Naive thymus-derived CD8-positive, alpha-beta T cell (primary cell): ENCODE measurements at places on chromosomes 5 and 9. TPM values are rescaled to one million over a fixed set of nuclear protein-coding genes. Genes with fewer than 3 reads are reported as not detected.

PIP5K1B gene
- 0.47 TPM for total RNA-seq

FOXD1 gene
- not detected for total RNA-seq

- DNase-seq = peak; percentile 14
Measured at GRCh38 chr5:7851617-7852289, 820 bp upstream of the CFAP90 start.

DNA sequence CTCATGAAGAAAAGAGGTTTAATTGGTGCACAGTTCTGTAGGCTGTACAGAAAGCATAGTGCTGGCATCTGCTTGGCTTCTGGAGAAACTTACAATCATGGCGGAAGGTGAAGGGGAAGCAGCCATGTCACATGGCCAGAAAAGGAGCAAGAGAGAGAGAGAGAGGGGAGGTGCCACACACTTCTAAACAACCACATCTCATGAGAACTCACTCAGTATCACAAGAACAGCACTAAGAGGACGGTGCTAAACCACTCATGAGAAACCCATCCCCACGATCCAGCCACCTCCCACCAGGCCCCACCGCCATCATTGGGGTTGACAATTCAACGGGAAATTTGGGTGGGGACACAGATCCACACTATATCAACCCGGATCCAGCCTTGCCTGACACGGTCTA is 28.8 kb upstream of the IER5L start:
- DNase-seq = peak; percentile 41

DNA sequence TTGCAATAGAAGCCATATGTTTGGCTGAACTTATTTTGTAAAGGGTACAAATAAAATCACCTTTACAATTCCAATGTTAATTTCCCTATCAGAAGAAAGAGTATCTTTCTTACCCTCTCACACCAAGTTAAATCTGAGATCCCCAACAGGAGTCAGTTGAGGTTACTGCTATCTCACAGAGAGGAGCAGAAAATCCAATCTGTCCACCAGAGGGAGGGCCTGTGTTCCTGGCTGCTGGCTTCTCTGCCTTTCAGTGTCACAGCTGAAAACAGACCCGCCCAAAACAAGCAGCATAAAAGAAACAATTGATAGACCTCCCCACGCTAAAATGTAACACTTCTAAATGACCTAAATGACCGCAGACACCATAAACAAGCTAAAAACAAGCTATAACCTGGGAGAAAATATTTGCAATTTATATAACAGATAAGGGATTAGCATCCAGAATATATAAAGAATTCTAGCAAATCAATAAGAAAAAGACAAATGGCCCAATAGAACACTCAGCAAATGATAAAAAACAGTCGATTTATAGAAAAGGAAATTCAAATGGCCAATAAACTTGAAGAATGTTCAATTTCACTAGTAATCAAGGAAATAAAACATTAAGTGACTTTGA is 24.5 kb upstream of the MVB12B start:
- DNase-seq = peak; percentile 63
